Activated naive CD8-positive, alpha-beta T cell treated with anti-CD3 and anti-CD28 coated beads, Interleukin-2, amount 10 ng/mL, durations not matched to agents 7 days and 5 days (primary cell): ENCODE measurements at places on chromosomes 5 and 9. TPM values are rescaled to one million over a fixed set of nuclear protein-coding genes. Genes with fewer than 3 reads are reported as not detected.

The QRFP gene
- not detected for total RNA-seq

The SCGB3A1 gene
- total RNA-seq, result 7.1 TPM

The TRUB2 gene
- 21.0 TPM for total RNA-seq

The RXRA gene
- total RNA-seq, result 5.6 TPM

The MSX2 gene
- total RNA-seq, result not detected

- no peak for DNase-seq
Observed at GRCh38 chr9:132609184-132609583, 26.8 kb downstream of the BARHL1 start.

GRCh38 chr5:71973563-71973962, 133.7 kb upstream of the MAP1B start:
- DNase-seq, result no peak

DNA sequence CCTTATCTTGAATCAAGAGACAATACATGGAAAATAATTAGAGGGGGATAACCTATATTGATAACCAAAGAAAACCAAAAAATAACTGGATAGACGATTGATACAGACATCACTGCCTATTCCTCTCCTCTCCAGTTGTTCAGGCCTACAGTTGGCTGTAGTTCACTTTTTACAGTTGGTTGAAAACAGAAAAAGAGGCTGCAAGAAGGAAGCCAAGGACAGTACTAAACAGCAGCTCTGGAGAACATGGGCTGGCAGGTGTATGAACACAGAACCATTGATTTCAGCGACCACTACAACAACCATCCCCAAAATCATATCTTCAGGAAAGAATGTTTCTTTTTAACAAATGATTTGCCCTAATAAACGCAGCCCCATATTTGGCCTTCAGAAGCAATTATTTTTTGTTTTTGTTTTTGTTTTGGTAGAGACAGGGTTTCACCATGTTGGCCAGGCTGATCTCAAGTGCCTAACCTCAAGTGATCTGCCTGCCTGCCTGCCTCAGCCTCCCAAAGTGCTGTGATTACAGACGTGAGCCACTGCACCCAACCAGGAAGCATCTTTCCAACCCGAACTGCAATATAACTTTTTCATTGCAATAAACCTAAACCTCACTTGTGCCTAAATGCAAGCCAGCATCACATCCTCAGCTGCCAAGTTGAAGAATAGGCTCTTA, 64.3 kb downstream of the MLLT3 start:
- DNase-seq, result no peak

- no peak for DNase-seq
Observed at GRCh38 chr9:4700091-4700490, 20.7 kb downstream of the CDC37L1 start.

- no peak for DNase-seq
Observed at GRCh38 chr5:9572246-9572645, 26.4 kb upstream of the SEMA5A start.

DNA sequence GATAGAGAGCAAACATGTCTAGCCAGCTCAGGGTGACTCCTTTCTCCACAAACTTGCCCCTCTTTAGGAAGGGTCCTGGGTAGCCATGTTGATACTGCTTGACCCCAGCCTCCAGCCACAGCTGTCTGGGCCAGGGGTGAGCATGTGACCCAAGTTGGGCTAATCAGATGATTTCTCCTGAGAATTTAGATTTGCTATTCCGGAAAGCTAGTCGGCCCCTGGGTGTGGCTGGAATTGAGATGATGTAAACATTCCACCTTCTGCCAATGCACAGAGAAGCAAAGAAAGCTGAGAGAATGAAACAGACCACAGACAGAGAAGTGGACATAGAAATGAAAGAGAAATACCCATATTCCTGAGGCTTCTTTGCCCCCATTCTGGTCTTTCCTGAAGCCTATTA, 17.8 kb upstream of the B4GALT1 start:
- no peak for DNase-seq

DNA sequence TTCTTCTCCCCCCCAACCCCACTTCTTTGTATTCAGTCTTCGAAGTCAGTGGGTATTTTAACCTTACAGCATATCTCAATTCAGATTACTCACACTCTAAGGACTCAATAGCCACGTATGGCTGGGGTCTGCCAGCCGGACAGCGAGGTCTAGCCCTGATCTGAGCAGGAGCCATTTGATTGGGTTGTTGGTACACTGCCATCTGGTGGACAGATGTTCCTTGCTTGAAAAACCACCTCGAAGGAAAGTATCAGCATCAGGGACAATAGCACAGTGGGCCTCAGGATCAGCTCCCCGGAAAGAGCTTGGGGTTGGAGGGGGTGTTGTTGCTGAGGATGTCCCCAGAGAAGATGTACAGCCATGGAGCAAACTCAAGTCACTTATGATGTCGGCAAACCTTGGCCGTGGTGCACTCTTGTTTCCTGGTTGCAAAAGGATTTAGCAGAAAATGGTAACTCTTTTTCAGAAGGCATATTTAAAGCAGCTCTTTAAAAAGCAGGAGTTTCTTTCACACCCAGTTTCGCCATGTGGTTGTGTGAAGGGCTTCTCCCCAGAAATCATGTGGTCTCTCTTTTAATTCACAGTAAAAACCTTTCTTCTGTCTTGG, 31.7 kb upstream of the KCNMB1 start:
- DNase-seq, result peak; percentile 37

DNA sequence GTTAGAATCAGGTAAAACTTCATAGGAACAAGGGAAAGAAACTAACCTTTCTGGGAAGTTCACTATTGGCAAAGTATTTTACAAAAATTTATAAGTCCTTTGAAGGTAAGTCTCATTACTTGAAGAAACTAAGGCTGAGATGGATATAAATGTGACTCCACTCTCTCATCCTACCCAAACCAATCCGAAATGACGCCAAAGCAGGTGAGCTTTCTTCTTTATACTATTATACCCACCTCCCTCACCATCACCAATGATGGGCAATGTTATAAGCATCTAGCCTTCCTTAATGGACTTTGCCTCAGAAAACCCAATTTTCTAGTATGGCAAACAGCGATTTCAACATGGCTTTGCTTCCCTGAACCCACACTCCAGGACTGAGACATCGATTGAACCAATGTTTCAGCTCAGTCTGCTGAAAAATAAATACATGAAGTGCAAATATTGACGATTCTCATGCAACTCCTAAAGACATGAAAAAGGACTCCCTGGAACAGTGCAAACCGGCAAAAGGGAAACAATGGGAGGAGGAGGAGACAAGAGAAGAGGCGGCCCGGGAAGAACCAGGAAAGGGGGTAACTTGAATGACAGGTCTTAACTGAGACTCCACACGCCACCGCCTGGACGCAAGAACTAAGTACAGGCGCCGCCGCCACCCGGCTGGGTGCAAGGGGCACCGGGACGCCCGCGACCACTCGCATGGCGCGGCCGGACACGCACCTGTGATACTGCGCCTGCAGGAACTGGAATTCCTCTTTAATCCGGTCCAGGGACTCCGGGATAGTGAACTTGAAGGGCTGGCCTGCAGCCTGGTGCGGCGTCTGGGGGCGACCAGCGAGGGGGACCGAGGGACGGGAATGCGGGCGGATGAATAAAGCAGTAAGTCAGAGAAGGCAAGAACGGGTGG, 2.5 kb downstream of the TLE1 start:
- DNase-seq, result peak; percentile 46

GRCh38 chr9:36317766-36318165, 59.5 kb upstream of the GNE start:
- DNase-seq, result no peak
